ENCODE measurements at places on chromosomes 6 and 20.

DNA sequence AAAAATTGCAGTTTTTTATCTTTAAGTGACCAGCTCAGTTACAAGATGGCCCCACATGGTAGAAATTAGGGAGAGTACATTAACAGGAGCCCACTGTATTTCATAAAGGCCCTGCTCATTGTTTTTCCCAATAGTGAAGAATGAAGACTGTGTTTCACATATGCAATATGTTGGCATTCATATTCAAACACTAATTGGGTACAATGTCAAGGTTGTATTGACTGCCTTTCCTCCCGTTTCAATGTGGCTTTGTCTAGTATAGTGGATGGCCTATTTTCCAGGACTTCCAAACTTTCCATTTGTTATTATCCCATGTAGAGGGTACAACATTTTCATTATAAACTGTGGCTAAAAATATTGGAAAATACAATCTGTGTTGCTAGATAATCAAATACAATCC, 51.3 kb downstream of the HDDC2 start:
- DNase-seq = no peak

GRCh38 chr20:33576432-33577125, 85.5 kb upstream of the C20orf144 start:
- DNase-seq = no peak

- DNase-seq = no peak
Measured at GRCh38 chr6:96237638-96238347, 222.0 kb downstream of the FUT9 start.

- DNase-seq = no peak
Measured at GRCh38 chr6:167325766-167326165, 880 bp downstream of the TTLL2 start.

DNA sequence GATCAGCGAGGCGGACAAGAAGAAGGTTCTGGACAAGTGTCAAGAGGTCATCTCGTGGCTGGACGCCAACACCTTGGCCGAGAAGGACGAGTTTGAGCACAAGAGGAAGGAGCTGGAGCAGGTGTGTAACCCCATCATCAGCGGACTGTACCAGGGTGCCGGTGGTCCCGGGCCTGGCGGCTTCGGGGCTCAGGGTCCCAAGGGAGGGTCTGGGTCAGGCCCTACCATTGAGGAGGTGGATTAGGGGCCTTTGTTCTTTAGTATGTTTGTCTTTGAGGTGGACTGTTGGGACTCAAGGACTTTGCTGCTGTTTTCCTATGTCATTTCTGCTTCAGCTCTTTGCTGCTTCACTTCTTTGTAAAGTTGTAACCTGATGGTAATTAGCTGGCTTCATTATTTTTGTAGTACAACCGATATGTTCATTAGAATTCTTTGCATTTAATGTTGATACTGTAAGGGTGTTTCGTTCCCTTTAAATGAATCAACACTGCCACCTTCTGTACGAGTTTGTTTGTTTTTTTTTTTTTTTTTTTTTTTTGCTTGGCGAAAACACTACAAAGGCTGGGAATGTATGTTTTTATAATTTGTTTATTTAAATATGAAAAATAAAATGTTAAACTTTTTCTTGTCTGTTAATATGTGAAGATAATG, 2.2 kb downstream of the HSPA1B start:
- no peak for DNase-seq

GRCh38 chr20:59411170-59411569, 110.8 kb downstream of the EDN3 start:
- no peak for DNase-seq

GRCh38 chr6:74785236-74785635, 420.6 kb downstream of the COL12A1 start:
- no peak for DNase-seq

- no peak for DNase-seq
Measured at GRCh38 chr20:37451616-37452015, 69.4 kb upstream of the NNAT start.

- no peak for DNase-seq
Measured at GRCh38 chr20:33561692-33562601, 72.1 kb downstream of the CBFA2T2 start.

GRCh38 chr20:42996141-42996540, 193.6 kb downstream of the PTPRT start:
- no peak for DNase-seq

GRCh38 chr20:62067547-62068260, 2.0 kb upstream of the TAF4 start:
- no peak for DNase-seq

DNA sequence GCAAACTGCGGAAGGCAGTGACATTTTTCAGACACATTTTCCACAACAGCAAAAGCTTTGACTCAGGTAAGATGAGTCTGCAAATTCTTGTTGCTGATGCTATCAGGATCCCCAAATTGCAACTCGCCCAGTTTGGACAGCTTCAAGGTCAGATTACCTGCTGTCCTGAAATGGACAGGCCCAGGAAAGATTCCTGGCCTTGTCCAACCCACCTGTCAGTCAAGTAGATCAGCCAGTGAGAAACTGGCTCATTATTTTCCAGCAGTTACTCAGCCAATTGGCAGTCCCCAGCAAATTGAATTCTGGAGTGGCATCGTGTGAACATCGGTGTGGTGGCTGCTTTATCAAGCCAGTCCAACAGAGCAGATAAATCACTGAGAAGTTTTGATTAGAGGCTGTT, 84.5 kb upstream of the SNAP25 start:
- DNase-seq = no peak

DNA sequence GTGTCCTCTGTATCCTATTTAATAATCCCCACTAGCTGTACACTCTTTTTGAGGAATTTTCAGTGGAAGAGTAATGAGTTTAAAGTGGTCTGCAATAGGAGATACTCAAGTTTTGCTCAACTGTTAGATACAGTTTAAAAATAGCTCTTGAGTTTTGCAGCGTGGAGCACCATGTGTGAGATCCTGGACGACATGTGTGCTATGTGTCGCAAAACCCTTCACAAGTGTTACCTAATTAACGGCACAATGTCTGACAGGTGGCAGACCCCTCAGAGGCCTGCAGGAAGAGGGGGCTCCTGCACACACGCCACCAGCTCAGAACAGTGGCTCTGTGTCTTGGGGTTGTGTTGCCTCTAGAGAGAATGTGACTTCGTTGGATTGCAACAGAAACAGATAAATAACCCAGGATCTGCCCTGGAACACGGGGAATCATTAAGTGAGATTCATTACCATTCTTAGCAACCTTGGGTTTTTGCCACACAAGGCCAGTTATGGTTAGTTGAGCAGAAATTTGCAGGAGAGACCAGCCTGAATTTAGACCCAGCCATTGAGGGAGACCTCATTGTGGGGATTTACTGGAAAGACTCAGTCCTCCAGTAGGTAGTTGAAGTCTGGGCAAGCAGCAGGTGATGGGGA, 73.8 kb downstream of the SASH1 start:
- no peak for DNase-seq

GRCh38 chr20:1810926-1811620, 84.1 kb upstream of the SIRPA start:
- DNase-seq = no peak

- no peak for DNase-seq
Measured at GRCh38 chr6:112910256-112910655, 563.1 kb downstream of the RFPL4B start.

GRCh38 chr20:45036044-45036755, 64.7 kb downstream of the KCNS1 start:
- DNase-seq = no peak

- no peak for DNase-seq
Measured at GRCh38 chr6:89050155-89050554, 30.4 kb upstream of the PNRC1 start.

GRCh38 chr20:50400705-50401586, 109.2 kb upstream of the PTPN1 start:
- DNase-seq = no peak

DNA sequence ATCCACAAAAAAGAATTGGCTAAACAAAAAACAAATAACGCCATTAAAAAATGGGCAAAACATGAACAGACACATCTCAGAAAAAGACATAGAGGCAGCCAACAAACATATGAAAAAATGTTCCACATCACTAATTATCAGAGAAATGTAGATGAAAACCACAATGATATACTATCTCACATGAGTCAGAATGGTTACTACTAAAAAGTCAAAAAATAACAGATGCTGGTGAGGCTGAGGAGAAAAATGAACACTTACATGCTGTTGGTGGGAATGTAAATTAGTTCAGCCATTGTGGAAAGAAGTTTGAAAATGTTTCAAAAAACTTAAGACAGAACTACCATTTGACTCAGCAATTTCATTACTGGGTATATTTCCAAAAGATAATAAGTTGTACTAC, 430.1 kb upstream of the JAG1 start:
- no peak for DNase-seq

GRCh38 chr6:136772685-136773472, 19.4 kb downstream of the MAP3K5 start:
- DNase-seq = no peak

- no peak for DNase-seq
Measured at GRCh38 chr20:20204256-20204655, 151.9 kb downstream of the CFAP61 start.

GRCh38 chr6:96394727-96395126, 126.9 kb upstream of the UFL1 start:
- no peak for DNase-seq

GRCh38 chr6:10961837-10962236, 75.0 kb downstream of the SYCP2L start:
- DNase-seq = no peak

- DNase-seq = no peak
Measured at GRCh38 chr6:75643173-75643572, 41.5 kb downstream of the SENP6 start.

- DNase-seq = no peak
Measured at GRCh38 chr6:1215023-1215422, 96.9 kb upstream of the FOXQ1 start.

DNA sequence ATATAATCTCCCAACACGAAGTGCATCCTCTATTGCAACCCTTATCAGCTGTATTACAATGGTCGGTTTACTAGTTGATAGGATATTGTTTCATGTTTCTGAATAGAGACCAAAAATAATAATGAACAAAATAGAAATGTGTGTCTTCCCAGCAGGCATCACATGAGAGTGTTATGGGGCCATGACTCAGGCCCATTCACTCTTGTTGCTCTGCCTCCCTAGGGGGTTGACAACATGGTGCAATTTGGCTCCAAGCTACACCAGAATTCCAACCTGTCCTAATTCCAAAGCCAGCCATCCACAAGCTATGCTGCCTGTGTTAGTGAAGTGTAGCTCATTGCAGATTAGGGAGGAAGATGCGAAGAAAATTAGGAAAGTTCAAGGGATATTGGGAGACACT, 13.1 kb upstream of the SAYSD1 start:
- DNase-seq = no peak

- DNase-seq = no peak
Measured at GRCh38 chr6:5905431-5906339, 101.0 kb downstream of the NRN1 start.

- no peak for DNase-seq
Measured at GRCh38 chr6:122789182-122790027, at the start of gene SMPDL3A. SMPDL3A (plus strand) TSS chr6:122789258; CDS start chr6:122789347, 89 bp downstream.

- no peak for DNase-seq
Measured at GRCh38 chr6:33702345-33702977, 9.0 kb downstream of the UQCC2 start.

DNA sequence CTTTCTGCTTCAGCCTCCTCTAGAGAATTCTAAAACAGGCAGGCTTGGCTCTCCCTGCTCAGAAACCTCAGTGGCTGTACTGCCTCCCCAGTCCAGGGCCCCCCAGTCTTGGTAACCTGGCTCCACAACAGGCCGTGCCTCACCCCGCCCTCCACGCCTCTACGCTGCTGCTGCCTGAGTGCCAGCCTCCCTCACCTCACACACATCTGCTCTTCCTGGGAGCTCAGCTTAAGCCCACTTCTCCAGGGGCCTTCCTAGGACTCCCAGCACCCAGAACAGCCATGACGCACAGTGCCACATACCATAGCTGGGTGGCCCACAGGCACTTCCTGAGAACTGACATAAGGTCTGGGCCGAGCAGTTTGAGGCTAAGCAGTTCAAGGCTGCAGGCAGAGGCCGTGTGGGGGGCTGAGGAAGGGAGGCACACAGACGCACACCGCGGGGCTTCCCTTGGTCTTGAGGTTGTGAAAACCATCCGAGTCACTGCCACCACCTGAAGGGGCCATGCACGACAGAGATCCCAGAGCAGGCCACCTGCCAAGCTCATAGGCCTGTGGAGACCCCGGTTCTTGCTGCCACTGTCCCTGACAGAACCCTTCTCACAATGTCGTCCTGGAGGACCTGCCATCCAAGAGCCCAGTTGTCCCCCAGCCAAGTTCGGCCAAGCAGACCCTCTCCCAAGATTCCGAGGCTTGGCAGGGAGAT, 42.6 kb downstream of the DSTN start:
- no peak for DNase-seq

- DNase-seq = no peak
Measured at GRCh38 chr20:44171775-44172571, 15.0 kb downstream of the JPH2 start.

DNA sequence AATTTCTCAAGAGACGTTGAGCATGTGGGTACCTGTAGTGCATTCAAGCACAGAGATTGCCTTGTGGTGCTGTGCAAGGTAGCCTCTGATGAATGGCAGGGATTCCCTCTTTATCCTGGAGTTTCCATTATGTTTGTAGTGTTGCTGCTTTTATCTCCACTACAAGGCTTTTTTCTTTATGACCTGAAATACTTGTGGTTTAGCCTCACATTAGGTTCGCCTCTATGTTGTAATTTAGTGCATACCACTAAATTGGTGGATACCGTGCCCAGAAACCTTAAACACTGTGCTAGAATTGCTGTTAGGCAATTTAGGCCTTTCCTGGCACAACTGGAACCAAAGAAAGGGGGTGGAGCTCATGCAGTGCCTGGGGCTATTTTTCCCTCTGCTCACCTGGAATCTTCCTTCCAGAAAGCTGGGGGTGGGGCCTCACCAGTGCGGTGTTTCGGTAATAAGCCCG, 76.8 kb downstream of the NCOA7 start:
- DNase-seq = no peak

GRCh38 chr20:49700411-49701185, 13.1 kb downstream of the B4GALT5 start:
- no peak for DNase-seq

DNA sequence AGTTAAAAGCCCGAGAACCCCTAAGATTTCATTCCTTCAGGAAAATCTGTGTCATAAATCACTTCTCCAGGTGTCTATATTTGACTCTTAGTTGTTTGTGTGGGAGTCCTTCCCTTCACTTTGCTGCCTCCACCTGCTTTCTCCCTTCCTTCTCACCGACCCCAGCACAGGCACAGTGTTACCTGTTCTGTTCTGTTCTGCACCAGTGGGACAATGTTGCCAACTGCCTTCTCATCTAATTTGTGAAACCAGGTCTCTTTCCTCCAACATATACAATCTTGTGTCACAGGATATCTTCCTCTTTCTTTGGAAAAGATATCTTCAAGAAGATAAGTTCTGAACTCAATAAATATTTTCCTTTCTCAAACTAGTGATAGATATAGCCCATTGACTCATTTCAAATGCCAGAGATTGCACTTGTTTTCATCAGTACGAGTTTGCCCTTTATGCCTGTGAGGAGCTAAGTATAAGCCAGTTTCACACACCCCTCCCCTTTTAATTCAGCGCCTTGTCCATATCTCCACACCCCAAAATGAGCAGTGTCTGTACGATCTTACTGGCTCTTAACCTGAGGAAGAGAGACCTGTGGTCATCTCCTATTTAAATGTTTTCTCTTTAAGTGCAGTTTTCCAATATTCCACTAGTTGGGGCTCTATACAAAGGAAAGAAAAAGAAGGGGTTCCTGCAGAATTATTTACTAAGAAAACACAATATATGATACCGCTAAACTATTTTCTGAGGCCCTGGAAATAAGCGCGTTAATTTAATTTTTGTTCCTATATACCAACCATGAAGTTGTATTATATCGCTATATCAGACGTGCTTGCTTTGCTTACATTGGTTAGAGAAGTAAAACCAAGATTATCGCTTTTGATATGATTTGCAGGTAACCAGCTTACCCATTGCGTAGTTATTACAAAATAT, 81.6 kb upstream of the PREP start:
- DNase-seq = no peak

Data from T-helper 17 cell (primary cell).